Esophagus squamous epithelium (tissue), 5 donors: ENCODE measurements at places on chromosomes 7 and 10.

DNA sequence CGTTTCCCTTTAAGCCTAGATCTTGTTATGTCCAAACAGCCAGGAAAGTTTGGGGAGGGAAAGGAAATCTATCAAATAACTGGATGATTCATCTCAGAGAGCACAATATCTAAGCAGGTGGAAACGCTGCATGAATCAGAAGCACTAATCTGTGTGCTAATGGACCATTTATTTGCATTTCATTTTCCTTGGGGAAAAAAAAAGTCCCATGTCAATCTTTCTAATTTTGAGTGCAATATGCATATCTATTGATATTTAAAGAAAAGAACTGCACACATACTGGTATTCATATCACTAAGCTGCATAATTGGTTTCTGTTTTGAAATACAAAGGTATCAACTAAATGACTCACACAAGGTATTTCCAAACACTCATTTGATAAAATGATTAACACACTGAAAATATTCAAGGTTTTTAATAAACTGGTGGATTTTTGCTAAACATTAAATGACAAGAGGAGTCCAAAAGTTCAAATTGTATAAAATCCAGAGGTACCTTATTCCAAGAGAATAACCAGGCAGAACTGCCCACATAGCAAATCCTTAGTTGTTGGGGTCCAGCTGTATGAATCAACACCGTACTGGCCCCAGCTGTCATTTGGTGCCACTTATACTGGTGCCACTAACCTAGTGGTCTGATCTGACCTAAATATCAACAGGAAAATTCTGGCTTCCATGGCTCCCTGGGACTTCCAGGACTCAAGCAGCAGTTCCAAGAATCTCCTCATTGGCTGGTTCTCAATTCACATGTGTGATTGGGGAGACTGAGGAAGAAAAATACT lies 122.2 kb upstream of the SP4 start:
- no peak for DNase-seq

- no peak for DNase-seq
These were observed 130.4 kb upstream of the GHITM start for GRCh38 chr10:84008878-84009277.

DNA sequence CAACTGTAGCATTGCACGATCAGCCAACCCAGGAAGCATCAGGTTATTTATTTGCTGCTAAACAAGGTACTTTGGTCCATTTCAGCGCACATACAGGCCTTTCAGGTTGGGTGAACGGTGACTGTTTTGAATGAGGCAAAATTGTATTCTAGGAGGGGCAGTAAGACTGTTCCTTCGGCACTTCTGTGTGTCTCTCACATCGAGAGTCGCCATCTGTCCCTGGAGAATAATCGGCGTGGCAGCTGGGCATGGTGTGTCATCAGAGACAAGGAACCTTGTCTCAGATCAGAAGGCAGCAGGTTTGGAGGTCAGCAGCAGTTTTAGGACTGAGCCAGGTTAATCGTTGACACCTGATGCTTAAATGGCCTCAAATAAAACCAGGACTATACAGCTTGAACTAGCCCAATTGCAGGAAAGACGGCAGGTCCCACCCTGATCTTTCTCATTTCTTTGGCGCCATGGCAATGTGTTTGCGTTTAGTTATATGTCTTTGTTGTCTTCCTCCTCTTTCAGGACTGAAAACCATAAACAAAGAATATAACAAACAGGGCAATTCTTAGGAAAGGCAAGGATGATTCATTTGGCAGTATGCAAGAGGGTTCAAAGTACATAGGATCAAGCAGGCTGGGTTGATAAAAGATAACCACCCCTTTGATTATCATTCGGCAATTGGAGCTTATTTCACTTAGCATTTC lies 92.0 kb upstream of the PRR15 start:
- DNase-seq: no peak

DNA sequence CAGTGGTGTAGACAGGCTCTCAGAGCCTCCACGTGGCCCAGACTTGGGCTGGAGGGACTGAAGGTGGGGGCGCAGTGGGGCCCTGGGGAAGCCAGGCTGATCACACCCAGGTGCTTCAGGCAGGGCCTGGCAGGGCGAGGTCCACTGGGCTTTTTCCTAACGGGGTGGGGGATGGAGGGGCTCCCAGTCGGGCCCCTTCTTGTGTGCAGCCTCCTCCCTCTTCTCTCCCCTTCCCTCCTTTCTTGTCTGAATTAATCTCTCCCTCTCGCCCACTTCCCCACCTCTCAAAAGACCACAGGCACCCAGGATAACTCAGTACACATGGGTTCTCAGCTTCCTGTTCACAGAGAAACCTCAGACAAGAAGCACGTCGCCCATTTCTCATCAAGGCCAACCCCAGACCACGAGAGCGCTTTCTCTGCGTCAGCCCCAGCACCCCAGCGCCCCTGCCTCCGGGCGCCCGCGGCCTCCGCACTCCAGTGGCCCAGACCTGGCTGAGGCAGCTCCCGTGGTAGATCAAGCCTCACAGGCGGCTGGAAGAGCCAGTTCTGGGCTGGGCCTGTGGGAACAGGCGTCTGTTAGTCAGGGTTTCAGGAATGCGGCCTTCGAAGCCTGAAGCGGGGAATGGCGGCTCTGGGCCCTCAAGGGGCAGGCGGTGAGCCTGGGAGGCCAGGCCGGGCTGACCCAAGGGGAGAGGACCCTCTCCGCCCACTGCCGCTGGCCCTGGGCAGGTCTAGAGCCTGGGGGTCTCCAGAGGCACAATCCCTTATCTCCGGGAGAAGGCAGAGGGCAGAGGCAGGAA lies 50.6 kb downstream of the PWWP2B start:
- no peak for DNase-seq

DNA sequence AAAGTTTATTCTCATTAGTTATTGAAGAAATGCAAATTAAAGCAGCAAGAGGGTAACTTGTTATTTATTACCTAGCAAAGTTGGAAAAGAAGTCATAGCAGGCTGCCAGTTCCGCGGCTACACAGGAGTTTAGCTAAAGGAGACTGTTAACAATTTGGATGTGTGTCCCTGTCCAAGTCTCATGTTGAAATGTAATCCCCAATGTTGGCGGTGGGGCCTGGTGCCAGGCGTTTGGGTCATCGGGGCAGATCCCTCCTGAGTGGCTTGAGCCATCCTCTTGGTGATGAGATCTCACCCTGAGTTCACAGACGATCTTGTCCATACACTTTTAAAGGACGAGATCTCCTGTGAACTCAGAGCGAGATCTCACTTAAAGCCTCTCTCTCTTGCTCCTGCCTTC lies 608.3 kb downstream of the SH2D4B start:
- no peak for DNase-seq

DNA sequence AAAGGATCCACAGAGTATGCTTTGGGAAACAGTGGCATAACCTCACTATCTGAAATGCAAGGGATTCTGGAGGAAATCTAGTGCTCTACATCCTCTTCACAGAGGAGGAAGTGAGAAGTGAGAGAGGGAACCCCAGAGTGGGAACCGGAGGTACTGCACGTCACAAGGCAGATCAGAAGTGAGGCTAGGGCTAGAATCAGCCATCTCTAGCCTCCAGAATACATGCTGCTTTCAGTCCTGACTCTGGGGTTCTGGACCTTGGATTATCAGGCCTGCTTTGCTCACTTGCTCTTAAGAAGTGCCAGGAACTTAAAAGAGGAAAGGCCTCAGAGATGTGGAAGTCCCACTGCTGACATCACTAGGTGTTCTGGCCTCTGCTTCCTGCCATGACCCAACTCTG lies 25.7 kb downstream of the ZNF503 start:
- no peak for DNase-seq
